Spinal cord (tissue), 10 donors: ENCODE measurements at places on chromosomes 3 and 15. TPM values are rescaled to one million over a fixed set of nuclear protein-coding genes. Genes with fewer than 3 reads are reported as not detected.

DNA sequence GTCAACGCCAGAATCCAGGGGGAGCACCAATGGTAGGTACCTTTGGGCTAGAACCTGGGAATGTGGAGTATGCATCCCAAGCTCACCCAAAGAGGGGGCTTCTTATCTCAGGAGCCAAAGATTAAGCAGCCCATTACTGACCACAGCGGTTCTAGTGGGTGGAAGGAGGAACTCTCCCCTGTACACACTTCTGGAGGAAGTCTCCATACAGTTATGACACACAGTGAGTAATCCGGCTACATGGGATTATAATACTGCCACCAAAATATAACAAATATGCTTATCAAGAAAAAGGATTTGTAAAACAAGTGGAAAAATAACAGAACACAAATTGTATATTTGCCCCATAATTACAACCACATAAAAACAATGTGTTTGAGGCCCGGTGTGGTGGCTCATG lies 8.4 kb downstream of the MYO1E start:
- no peak for DNase-seq

- DNase-seq: no peak
These were observed 325.8 kb upstream of the IGF1R start for GRCh38 chr15:98322581-98322980.

The GAP43 gene
- 144 TPM for total RNA-seq

DNA sequence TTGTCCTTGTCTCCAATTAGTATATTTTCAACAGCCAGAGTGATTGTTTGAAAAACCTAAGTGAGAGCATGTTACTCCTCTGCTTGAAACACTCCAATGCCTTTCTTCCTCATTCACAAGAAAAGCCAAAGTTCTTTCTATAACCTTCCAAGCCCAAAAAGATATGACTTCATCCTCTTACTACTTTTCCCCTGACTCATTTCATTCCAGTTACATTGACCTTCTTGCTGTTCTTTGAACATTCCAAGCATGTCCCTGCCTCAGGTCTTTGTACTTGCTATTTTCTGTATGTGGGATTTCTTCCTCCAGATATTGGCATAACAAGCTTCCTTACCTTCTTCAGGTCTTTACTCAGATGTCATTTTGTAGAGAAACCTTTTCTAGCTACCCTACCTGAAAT lies 28.3 kb downstream of the EHHADH start:
- no peak for DNase-seq
